ENCODE measurements at places on chromosomes 4 and X. TPM values are rescaled to one million over a fixed set of nuclear protein-coding genes. Genes with fewer than 3 reads are reported as not detected.
A peak's percentile ranks its signal among the peaks of the same experiment; 100 is the strongest.

The AKAP14 gene
- not detected for total RNA-seq

The HSD17B11 gene
- total RNA-seq, result 57.3 TPM

The WAS gene
- total RNA-seq, result 4.3 TPM

The CYLC1 gene
- total RNA-seq, result not detected

The NPY2R gene
- 2.1 TPM for total RNA-seq

The IL1RAPL1 gene
- total RNA-seq, result 1.2 TPM

The FGFBP2 gene
- total RNA-seq, result 17.1 TPM

DNA sequence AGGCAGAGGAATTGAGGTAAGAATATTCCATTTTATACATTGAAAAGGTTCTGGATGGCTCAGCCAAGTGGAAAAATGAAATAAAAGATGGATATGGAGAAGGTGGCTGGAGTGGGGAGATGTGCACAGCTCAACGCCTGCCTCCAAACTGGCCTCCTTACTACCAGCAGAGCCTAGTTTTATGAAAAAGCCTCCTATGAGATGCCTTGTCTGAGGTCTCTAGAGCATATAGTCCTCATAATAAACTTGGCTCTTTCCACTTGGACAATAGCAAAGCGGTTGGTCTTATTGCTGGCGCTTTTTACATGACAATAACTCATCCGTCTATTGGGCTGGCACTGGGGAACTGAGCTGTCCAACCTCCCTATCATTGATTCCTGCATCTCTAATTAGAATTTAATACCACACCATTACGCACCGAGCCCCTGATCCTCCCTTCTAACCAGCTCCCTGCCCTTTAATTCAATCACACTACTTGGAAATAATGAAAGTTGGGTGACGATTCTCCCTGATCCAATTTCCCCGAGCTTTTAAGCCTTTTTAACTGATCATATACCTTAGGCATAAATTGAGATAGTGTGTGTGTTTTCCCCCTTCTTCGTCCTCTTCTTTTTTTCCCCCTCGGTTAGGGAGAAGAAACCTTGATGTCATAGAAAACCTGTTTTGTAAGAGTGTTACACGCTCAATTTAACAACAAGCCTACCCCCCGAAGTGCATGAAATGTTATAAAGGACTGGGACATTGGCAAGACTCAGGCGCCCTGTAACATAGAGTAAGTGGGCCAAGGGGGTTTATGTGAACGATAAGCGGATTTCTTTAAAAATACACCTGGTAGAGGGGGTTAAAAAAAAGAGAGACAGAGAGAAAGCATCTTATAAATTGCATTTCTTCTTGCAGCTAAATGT lies at the start of gene PHOX2B:
Gene PHOX2B (minus strand): TSS at position 155 of the 905 bp plus-strand sequence. CDS start 115 bp downstream, at position 40.
- H3K4me1 ChIP-seq, result no peaks in the 10 kb centered on the region
- H3K27me3 ChIP-seq, result peaks cover 77% of the 10 kb centered on the region
- no peak for DNase-seq

DNA sequence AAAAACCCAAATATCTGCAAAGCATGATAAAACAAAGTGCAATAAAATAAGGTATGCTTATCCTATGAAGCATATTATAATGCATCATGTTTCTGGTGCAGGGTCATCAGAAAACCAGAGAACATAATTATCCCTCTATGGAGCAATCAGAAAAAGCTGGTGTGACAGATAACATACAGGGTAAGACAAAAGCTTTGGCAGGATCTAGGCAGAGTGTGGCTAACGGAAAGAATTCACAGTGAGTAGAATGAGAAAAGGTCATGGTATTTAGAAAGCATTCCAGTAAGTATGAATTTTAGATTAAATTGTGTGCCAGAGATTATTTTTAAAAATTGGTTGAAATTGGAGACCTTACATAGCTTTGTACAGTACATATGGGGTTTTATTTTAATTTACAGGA lies 29.0 kb upstream of the UGT2B4 start:
- DNase-seq, result no peak
- no peak overlapping the region for H3K4me3 ChIP-seq
- no peaks in the 10 kb centered on the region for H3K27me3 ChIP-seq

GRCh38 chr4:129336457-129337227 lies 240.7 kb downstream of the C4orf33 start:
- H3K27ac ChIP-seq, result no peak overlapping the region
- H3K4me1 ChIP-seq, result no peaks in the 10 kb centered on the region
- no peaks in the 10 kb centered on the region for H3K36me3 ChIP-seq
- no peak overlapping the region for H3K4me3 ChIP-seq
- H3K27me3 ChIP-seq, result no peaks in the 10 kb centered on the region
- DNase-seq, result no peak

GRCh38 chr4:173935622-173936405 lies 347.7 kb downstream of the FBXO8 start:
- no peak for DNase-seq
- peak overlapping the region; percentile 81 for H3K27ac ChIP-seq
- H3K4me1 ChIP-seq, result peaks cover 50% of the 10 kb centered on the region
- H3K27me3 ChIP-seq, result no peaks in the 10 kb centered on the region
- no peaks in the 10 kb centered on the region for H3K36me3 ChIP-seq
- H3K4me3 ChIP-seq, result no peak overlapping the region

DNA sequence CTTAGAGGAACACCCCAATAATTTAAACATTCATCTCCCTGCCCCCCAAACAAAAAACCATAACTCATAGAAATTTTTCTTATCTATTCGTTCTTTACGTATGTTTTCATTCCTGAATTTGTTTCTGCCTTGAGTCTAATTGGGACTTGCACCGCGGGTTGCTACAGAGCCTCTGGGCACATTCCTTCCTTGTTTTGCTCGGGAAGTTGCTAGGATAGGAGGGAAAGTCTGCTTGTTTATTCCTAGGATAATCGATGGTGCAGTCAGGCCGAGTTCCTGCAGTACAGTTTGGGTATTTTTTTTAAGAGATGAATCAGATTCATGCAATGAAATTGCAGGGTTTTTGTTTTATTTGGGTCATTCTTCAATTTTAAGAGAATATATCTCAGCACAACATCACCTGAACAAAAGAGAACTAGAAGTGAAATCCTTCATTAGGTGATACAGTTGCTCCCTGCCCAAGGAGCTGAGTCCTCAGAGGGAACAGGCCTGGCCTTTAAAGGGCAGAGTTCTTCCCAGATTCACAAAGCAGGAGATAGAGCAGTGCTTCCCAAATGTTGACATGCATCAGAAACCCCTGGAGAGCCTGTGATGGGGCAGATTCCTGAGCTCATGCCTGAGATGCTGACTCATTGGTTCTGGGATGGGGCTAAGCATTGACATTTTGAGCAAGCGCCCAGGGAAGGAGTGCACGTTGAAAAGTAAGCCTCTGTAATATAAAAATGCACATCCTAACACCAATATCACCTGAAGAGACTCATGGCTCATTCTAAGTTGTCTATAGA lies 114.9 kb upstream of the FAM9B start:
- H3K27ac ChIP-seq, result peak overlapping the region; percentile 0
- H3K27me3 ChIP-seq, result no peaks in the 10 kb centered on the region
- H3K36me3 ChIP-seq, result no peaks in the 10 kb centered on the region
- peaks cover 12% of the 10 kb centered on the region for H3K4me1 ChIP-seq

DNA sequence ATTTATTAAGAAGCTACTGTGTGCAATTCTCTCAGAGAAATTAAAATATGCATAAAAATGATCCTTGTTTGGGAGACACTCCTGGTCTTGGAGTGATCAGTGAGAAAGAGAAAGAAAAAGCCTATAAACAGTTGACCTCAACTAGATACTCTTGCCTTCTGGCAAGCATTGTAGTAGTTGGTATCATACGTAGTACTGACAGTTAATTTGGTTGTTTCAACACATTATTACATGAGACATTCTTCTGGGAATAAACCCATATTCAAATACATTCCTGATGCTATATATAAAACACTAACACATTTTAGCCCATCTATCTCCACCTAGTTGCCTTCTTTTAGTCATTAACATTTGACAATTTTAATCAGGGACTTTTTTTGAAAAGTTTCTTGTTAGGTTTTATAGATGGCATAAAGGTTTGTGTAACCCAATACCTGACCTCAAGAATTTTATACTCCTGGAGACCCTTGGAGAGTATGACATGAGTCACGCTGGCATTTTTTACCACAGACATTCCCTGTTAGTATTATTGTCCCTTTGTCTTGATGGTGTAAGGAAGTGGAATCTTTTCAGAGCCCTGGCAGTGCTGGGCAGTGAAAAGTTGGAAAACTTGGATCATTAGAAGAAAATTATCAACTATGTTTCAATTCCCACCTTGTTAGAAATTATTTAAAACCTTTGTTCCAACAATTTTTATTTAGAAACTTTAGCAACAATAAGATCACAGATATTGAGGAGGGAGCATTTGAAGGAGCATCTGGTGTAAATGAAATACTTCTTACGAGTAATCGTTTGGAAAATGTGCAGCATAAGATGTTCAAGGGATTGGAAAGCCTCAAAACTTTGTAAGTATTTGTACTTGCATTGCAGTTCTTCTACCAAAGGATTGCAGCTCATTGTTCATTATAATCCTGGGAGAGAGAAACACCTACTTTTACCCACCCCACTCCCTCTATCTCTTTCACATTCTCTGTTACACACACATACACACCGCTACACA lies 167.1 kb upstream of the PACRGL start:
- DNase-seq, result no peak
- no peak overlapping the region for H3K27ac ChIP-seq
- no peaks in the 10 kb centered on the region for H3K27me3 ChIP-seq
- no peak overlapping the region for H3K4me3 ChIP-seq
- no peaks in the 10 kb centered on the region for H3K36me3 ChIP-seq

GRCh38 chr4:154911097-154911496 lies 130.0 kb downstream of the RBM46 start:
- no peak for DNase-seq
- no peaks in the 10 kb centered on the region for H3K36me3 ChIP-seq
- H3K4me3 ChIP-seq, result no peak overlapping the region
- H3K4me1 ChIP-seq, result no peaks in the 10 kb centered on the region
- no peak overlapping the region for H3K27ac ChIP-seq

DNA sequence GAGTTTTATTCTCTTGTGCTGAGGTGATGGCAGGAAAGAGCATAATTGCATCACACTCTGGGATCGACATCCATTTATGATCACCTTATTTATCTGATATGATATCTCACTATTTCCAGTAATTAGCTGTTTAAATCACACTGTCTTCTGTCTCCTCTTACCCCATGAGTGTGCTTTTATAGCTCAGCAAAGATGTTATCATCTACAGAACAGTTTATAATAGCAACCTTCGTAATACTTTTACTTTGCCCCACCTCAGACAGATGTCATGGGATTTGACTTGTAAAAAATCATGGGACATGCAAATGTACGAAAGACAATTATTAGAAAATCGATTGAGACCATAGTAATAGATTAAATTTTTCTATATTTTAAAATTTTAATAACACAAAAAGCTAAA lies 1122.3 kb upstream of the PCDH10 start:
- H3K36me3 ChIP-seq, result no peaks in the 10 kb centered on the region
- H3K27ac ChIP-seq, result no peak overlapping the region
- no peak overlapping the region for H3K4me3 ChIP-seq
- no peaks in the 10 kb centered on the region for H3K27me3 ChIP-seq

- no peaks in the 10 kb centered on the region for H3K36me3 ChIP-seq
- DNase-seq, result no peak
- H3K4me3 ChIP-seq, result no peak overlapping the region
- H3K4me1 ChIP-seq, result no peaks in the 10 kb centered on the region
- H3K27ac ChIP-seq, result no peak overlapping the region
These were observed 941.2 kb upstream of the TENM3 start for GRCh38 chr4:181301735-181302710.

DNA sequence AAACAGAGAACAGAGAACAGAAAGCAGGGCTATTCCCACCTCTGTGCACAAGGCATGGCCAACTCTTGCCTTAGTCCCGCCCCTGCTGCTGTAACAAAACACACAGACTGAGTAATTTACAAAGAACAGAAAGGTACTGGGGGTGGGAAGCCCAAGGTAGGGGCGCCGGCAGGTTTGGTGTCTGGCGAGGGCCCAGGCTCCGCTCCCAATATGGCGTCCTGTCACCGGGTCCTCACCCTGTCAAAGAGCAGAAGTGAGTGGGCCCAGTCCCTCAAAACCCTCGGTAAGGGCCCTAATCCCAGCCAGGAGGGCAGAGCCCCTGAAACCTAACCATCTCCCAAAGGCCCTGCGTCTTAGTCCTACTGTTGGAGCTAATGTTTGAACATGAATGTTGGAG lies 71.0 kb downstream of the FAM53A start:
- no peaks in the 10 kb centered on the region for H3K4me1 ChIP-seq
- DNase-seq, result no peak
- H3K4me3 ChIP-seq, result no peak overlapping the region
- no peak overlapping the region for H3K27ac ChIP-seq
- H3K36me3 ChIP-seq, result no peaks in the 10 kb centered on the region
